ENCODE measurements at places on chromosomes 5 and 9. TPM values are rescaled to one million over a fixed set of nuclear protein-coding genes. Genes with fewer than 3 reads are reported as not detected.

TNFSF8 gene
- total RNA-seq = not detected

BARX1 gene
- not detected for total RNA-seq

PCDHB15 gene
- 1.7 TPM for total RNA-seq

SPINK6 gene
- not detected for total RNA-seq

LEAP2 gene
- total RNA-seq = 0.76 TPM

LHX6 gene
- 32.0 TPM for total RNA-seq
